ENCODE measurements at places on chromosomes 7 and 10.
A peak's percentile ranks its signal among the peaks of the same experiment; 100 is the strongest.

DNA sequence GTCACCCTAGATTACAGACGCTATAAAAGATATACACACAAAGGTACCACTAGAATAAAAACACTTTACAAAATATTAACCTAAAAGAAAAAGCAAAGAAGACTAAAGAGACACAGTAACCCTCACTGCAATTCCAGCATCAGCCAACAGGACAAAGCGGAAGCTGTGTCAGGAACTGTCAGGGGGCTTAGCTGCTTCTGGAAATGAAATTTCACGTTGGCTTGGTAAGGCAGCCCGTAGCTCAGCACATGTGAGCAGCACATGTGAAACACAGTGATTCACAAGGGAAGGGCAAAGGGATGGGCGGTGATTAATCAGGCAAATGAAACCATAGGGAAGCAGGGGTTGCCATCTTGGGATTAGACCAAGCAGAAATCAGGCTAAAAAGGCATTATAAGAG lies 195.4 kb downstream of the MGMT start:
- DNase-seq, result no peak

DNA sequence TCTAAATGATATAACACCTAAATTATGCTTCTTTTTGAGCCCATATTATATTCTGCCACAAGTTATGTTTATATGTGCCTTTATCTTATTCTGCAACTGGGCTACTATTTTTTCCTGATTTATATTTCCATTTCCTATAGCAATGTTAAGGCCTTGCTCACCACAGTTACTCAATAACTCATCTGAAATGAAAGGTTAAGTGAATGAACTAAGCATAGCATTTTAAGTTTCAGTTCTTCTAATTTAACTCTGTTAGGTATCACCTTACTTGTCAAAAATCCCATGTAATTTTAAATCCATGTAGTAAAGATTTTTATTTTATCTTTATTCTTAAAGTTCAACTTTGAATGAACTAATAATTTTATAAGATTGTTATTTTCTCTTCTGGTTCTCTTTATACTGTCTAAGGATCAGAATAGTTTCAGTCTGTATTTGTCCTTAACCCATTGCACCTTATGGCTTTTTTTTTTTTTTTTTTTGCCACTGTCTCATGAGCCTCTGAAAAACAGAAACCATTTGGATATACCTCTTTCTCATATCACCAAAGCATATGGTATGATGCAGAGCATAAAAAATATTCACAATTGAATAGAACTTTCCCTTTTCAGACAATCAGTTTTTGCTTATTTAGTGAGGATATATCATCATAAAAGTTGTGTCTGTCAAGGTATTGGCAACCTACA lies 301.8 kb upstream of the ZWINT start:
- DNase-seq, result no peak

GRCh38 chr7:67773081-67773480 lies 776.4 kb downstream of the TYW1 start:
- DNase-seq, result no peak

DNA sequence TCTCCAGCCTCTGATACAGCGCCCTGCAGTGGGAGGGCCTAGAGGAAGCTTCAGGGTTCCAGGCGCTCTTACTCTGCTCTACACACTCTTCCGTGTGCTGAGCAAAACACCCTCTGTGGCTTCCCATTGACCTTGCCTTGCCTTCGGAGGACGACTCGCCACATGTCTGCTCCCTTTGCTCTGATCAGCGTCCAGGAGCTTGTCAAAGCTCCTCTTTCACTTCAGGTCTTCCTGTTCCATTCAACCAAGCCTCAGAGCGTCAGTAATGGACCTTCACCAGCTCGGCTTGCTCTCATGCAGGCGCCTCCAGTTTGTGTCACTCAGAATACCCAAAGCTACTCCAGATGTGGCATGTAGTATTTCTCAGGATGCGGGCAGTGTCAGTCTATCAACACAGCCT lies 173.9 kb downstream of the ARID5B start:
- no peak for DNase-seq

DNA sequence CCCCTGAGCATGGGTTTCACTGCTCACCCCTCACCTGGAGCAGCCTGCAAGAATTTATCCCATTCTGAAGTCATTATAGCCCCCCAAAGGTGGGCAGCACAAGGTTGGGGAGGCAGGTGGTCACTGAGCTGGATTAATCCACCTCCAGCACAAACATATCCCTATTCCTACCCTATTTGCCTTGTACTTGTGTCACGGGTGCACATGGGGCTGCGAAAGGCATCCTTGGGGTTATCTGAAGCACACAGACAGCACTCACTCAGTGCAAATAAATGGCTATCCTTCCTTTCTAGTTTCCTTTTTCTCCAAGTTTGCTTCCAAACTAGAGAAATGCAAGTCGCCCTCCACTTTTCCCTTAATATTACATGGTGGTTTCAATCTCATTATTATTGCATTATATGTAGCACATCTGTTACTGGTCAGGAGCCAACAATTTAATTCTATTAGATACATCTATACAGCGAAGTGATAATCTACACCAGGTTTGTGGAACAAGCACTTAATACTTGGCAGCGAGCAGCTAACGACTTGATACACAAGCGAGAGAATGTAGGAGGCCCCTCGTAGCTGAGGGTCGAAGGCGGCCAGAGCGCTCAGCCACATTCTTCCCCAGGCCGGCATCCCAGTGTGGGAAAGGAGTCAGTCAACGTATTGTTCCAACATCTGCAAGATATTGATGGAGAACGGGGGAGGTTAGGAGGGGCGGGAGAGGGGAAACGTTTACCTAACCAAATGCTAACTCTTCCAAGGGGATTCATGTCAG lies 121.3 kb upstream of the HABP2 start:
- DNase-seq, result no peak

DNA sequence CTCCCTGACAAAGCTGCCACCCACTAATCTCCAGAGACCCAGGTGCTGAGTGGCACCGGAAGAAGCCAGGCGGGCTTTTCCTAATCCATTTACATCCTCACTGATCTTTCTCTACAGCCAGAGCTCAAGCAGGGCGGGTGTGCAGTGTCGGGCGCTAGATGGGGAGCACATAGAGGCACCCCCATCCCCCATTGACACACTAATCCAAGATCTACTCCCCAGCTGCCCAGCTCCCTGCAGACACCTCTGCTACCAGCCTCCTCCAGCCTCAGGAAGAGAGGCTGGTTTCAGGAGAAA lies 22.2 kb downstream of the FRMPD2 start:
- DNase-seq, result no peak

GRCh38 chr7:128209229-128210035 lies 31.6 kb upstream of the LEP start:
- DNase-seq, result peak; percentile 43

DNA sequence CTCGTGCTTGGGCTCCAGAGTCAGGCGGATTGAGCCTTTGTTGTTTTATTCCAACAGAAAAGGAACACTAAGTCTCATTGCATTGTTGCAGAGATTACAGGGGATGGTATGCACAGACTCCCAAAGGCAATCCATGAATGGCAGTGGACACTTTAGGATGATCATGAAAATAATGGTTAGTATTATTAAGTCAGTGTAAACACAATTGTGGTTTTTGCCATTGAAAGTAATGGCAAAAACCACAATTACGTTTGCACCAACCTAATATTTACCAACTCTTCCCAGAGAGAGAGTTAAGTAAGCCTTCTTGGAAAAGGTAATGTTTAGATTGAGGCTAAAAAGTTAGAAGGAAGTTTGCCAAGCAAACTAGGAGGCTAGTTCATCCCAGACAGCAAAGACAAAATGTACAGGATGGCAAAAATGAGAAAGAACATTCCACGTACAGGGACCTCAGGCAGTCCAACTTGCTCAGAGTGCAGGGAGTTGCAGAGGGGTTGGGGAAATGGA lies 72.9 kb upstream of the AMPH start:
- DNase-seq, result no peak
